ENCODE measurements at places on chromosomes 5 and 9. TPM values are rescaled to one million over a fixed set of nuclear protein-coding genes. Genes with fewer than 3 reads are reported as not detected.

ADAMTSL2 gene
- 17.4 TPM for total RNA-seq

DAB2 gene
- total RNA-seq = 145 TPM

TMEM174 gene
- not detected for total RNA-seq

SPAAR gene
- 13.5 TPM for total RNA-seq

CBY3 gene
- total RNA-seq = not detected

SLC30A5 gene
- 58.1 TPM for total RNA-seq

ECSCR gene
- total RNA-seq = 47.2 TPM

STING1 gene
- 102 TPM for total RNA-seq

SPATA6L gene
- total RNA-seq = 12.6 TPM

PLGRKT gene
- 18.0 TPM for total RNA-seq

TMC1 gene
- total RNA-seq = not detected

ORM1 gene
- total RNA-seq = 5.2 TPM

TMEM232 gene
- total RNA-seq = 3.6 TPM

PCDHGA4 gene
- total RNA-seq = 3.9 TPM

NEUROG1 gene
- not detected for total RNA-seq

GKAP1 gene
- total RNA-seq = 5.4 TPM

ARHGEF37 gene
- total RNA-seq = 13.3 TPM

CDKN2AIPNL gene
- 16.5 TPM for total RNA-seq

IFNB1 gene
- total RNA-seq = not detected

RPL37 gene
- 942 TPM for total RNA-seq

C5orf34 gene
- total RNA-seq = 2.6 TPM

SEMA5A gene
- 38.9 TPM for total RNA-seq

ACTBL2 gene
- not detected for total RNA-seq

OLFM1 gene
- total RNA-seq = 26.0 TPM

PCDHGA6 gene
- 3.9 TPM for total RNA-seq

SPINK13 gene
- not detected for total RNA-seq

KCNN2 gene
- 2.1 TPM for total RNA-seq

SLC6A18 gene
- not detected for total RNA-seq

SLC6A7 gene
- total RNA-seq = not detected

PCDHGA1 gene
- 0.46 TPM for total RNA-seq

TUBB4B gene
- total RNA-seq = 191 TPM

SLC1A3 gene
- 43.5 TPM for total RNA-seq

SV2C gene
- total RNA-seq = 0.32 TPM

CCL19 gene
- 1.1 TPM for total RNA-seq

OMD gene
- total RNA-seq = 6.5 TPM

DOCK8 gene
- total RNA-seq = 83.4 TPM

PCDHGA2 gene
- 2.5 TPM for total RNA-seq

SPARC gene
- total RNA-seq = 1,248 TPM

NXNL2 gene
- not detected for total RNA-seq

SPINK4 gene
- total RNA-seq = not detected

FRMD3 gene
- total RNA-seq = 10.8 TPM

CLIC3 gene
- 80.7 TPM for total RNA-seq

LHX3 gene
- total RNA-seq = not detected

Measured in upper lobe of right lung (tissue), 1 donor.